ENCODE measurements at places on chromosomes 2 and 18.

- DNase-seq, result no peak
Observed at GRCh38 chr2:64819774-64820688, 166.3 kb upstream of the SERTAD2 start.

- DNase-seq, result peak; percentile 93
Observed at GRCh38 chr2:233486778-233487552, 79.6 kb downstream of the USP40 start.

GRCh38 chr2:24313744-24314632, 46.3 kb downstream of the ITSN2 start:
- DNase-seq, result peak; percentile 61

DNA sequence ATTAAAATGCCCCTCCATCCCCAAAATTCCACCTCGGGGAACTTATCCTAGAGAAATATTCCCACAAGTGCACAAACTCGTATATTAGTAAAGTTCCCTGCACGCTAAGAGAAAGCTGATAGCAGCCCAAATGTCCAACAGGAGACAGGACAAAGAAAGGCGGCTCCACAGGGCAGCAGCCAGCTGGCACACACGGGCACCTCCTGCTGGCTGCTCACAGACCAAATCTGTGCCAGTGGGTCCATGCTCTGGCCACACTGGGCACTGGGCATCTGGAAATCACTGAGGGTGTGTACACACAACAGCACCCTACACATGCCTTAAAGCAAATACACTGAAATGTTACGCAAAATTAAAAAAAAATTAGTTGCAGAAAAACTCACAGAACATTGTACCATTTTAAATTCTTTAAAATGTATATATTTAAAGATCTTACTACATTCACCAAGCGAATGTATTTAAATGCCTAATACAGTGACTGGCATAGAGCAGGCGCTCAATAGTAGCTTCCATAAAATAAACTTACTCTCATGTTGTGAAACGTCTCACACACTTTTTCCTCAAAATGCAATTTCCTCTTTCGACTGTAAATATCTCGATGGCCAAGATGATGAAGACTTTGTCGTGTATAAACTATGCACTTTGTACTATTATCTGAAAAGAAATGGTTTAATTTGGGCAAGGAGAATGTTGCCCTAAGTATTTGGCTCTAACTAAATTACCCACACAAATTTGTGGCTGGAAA, 19.4 kb downstream of the ZNF516 start:
- no peak for DNase-seq

GRCh38 chr18:76363436-76364120, 131.5 kb downstream of the ZNF516 start:
- DNase-seq, result peak; percentile 75

- DNase-seq, result no peak
Observed at GRCh38 chr2:174085781-174086180, 120.6 kb upstream of the SP3 start.

- no peak for DNase-seq
Observed at GRCh38 chr2:23027396-23027795, 357.6 kb upstream of the KLHL29 start.

DNA sequence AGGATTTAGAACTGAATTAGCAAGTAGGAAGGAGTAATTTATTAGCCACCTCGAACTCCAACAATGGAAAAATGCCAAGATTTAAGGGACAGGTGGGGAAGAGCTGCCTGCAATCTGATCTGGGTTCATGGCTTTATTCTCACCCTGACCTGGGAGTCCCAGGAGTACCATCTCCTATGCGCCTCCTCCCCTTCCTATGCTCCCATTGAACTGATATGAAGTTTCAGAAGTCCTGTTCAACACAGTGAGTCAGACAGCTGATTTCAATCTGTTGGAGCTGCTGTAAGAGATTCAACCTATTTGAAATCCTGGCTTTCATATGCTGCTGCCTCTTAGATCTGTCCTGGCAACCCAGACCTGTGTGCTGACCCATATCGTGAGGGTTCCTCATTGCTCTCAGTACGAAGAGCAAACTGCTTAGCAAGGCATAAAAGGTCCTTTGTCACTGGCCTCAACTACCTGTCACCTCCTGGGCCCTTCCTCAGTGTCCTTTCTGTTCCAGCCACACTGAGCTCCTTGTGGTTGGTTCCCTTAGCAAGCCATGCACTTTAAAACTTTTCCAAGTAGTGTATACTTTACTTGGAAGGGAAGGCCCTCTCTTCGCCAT, 15.9 kb upstream of the CD28 start:
- DNase-seq, result peak; percentile 26

DNA sequence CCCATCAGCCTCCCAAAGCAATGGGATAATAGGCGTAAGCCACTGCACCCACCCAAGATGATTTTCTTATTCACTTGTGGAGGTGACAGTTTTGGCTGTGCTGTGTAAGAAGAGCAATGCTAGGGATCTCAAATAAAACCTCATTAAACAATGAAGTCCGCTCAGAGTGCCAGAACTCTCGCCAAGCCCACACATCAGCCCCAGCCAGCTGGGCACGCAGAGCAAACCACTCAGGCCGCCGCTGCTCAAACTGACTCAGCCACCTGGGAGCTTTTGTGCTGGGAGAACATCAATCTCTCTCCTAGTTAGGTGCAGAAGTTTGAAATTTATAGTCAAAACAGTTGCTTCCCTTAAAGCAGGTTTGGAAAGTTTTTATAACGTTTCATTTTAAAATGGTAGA, 47.6 kb downstream of the RNF152 start:
- DNase-seq, result no peak

DNA sequence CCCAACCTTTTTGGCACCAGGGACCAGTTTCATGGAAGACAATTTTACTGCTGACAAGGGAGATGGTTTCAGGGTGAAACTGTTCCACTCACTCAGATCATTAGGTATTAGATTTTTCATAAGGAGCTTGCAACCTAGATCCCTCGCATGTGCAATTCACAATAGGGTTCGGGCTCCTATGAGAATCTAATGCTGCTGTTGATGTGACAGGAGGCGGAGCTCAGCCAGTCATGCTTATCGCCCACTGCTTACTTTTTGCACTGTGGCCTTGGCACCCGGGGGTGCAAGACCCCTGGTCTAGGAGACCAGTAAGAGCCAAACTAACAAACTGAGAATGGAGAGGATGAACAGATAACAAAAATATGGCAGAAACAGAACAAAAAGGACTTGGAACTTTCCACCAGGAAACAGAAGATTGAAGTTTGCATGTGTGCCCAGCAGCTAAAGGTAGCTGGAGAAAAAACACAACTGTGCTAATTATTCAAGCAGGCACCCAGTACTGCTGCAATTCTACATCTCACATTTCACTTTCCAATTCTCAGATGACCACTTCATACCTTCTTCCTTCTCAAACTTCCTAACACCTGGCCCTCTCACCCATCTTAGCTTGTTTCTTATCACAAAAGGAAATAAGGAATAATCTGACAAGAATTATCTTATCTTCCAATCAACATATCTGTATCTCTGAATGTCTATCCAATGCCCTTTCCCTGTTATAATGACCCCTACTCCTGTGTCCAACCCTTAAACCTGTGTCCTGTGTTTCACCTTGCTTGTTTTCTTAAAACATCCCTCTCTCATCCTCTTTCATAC, 24.8 kb downstream of the SP3 start:
- no peak for DNase-seq

GRCh38 chr2:217816396-217816869, 186.4 kb downstream of the TNS1 start:
- peak; percentile 25 for DNase-seq

DNA sequence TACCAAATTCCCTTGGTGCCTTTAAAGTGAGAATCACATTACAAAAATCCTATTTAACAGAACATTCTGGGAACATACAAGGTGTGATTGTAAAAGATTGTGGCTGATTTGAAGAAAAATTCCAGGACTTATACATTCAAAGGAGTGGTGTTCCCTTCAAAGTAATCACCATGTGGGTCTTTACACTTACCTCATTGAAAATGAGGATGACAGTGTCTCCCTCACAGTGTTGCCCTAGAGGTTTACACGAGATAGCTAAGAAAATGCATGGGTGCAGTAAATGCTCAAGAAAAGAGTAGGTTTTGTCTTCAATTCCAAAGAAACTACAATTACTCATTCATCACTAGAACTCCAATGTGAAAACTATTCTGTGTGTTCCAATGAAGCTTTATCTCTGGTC, 331.5 kb downstream of the SLC4A3 start:
- DNase-seq, result no peak

GRCh38 chr2:237873421-237873831, 14.0 kb downstream of the RAMP1 start:
- no peak for DNase-seq

GRCh38 chr18:56812674-56813073, 161.5 kb downstream of the WDR7 start:
- DNase-seq, result no peak

GRCh38 chr2:9844576-9844975, 1.3 kb downstream of the TAF1B start:
- DNase-seq, result peak; percentile 60

- DNase-seq, result no peak
Observed at GRCh38 chr18:38067821-38068220, 502.2 kb upstream of the CELF4 start.

GRCh38 chr2:157990173-157990572, 111.5 kb upstream of the UPP2 start:
- DNase-seq, result no peak

- no peak for DNase-seq
Observed at GRCh38 chr2:100247256-100248043, 74.9 kb downstream of the LONRF2 start.

GRCh38 chr2:85215448-85216401, 82.5 kb downstream of the TCF7L1 start:
- DNase-seq, result peak; percentile 76

DNA sequence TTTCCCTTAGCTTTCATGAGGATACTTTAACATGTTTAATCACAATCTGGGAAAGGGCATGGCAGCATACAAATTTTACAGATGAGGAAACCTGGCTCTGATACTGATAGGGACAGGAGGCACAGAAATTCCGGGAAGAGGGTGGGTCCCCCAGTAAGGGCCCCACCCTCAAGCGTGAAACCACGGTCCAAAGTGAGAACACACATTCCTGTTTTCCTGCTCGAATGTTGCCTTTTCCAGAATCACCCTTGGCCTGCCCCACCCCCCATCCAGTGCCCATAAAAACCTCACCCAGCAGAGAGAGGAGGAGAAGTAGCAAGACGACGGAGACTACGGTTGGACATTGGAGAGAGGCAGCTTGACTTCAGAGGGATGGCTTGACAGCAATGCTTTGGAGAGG, 98.2 kb downstream of the HIBCH start:
- DNase-seq, result no peak

- DNase-seq, result no peak
Observed at GRCh38 chr2:95357717-95358280, 44.7 kb upstream of the FAHD2A start.

DNA sequence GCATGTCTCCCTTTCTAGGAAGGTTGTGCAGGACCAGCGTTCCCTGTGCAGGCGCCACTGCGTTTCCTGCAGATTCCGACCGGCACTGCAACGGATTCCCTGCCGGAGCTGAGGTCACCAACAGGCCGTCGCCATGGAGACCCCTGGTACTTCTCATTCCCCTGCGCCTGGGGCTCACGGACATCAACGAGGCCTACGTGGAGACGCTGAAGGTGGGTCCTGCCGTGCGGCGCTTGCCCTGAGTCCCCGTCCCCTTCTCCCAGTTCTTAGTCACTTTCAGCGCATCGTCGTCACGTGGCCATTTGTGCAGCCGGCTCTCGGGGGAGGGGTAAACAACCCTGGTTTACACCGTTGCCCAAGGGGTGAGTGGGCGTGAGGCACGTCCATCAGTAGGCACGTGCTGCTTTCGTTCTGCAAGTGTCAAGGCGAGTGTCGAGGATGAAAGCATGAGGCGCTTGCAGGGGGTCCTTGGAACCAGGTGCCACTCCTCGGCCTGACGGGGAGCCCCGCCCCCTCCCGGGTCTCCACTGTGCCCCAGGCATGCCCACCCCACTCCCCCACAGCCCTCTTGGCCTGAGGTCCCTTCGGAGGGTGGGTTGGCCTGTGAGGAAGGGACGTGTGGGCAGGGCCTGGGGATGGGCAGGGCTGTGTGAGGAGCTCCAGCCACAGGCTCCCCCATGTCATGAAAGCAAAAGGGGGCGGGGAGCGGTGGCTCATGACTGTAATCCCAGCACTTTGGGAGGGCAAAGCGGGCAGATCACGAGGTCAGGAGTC, 19.8 kb downstream of the DTYMK start:
- peak; percentile 51 for DNase-seq

DNA sequence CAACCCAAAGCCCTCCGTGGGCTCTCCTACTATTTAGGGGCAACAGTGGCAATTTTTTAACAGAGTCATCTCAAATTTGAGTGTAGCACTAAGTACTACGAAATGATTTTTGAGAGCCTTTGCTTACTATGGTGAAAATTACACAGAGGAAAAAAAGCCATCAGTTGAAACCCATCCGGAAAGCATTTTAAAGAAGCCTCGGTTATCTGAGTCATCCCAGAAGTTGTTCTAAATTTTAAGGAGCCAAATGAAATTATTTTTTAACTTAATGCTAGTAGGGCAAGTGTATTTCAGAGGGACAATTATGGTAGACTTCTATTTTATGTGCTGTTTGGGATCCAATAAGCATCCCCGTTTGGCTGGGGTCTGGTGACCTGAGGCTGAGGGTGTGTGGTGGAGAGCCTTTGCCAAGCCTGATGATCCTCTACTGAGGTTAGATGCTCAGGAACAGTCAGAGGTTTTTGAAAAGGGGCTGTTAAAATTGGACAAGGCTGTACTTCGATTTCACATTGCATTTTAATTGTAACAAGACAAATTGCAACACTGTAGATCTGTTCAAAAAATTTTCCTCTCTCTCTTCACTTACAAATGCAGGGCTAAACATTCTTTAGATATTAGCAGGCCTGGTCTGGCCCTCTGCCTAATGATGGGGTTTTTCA, 47.0 kb downstream of the RAPGEF4 start:
- DNase-seq, result peak; percentile 92

DNA sequence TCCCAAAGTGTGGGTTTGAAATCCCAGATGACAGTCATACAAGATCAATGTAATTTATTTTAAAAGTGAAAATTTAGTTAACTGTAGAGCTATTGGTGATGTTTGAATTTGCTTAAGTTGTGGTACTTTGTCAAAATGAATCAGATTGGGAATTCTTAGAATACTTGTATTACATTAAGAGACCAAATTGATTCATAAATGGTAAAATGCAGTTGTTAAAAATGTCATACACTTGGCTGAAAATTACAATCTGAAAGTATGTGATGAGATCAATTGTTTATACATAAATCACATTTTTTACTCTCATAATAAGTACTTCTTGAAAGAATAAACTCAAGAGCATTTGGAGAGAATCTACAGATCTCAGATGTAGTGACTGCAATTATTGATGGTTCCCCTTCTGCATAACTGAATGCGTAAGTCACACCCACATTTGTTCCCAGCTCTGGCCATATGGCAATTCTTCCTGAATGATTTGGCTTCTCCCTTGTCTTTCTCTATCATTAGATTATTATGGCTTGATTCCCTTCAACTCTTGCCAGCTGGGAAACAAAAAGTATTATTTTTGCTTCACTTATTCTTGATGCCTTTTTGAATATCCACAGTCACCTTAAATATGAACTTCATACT, 558.5 kb downstream of the CPS1 start:
- peak; percentile 78 for DNase-seq

- DNase-seq, result no peak
Observed at GRCh38 chr2:160460333-160460731, 33.3 kb downstream of the RBMS1 start.

Data from iris pigment epithelial cell (primary cell).